Pericardium fibroblast (primary cell): ENCODE measurements at places on chromosomes 11 and 22. TPM values are rescaled to one million over a fixed set of nuclear protein-coding genes. Genes with fewer than 3 reads are reported as not detected.

The FBXO3 gene
- total RNA-seq, result 15.3 and 18.4 TPM in 2 replicates

The GAL3ST1 gene
- 0.12 TPM in 1 of 2 replicates, not detected in the other for total RNA-seq

The HMOX1 gene
- total RNA-seq, result 16.2 and 19.9 TPM in 2 replicates

The ARHGAP20 gene
- 5.1 and 9.4 TPM in 2 replicates for total RNA-seq

The ELMOD1 gene
- 0.47 TPM in 1 of 2 replicates, not detected in the other for total RNA-seq

The ZNF215 gene
- 1.5 and 2.5 TPM in 2 replicates for total RNA-seq

The GSTT2B gene
- total RNA-seq, result 13.5 and 16.9 TPM in 2 replicates

The HBG1 gene
- total RNA-seq, result not detected in 2 replicates

The C11orf42 gene
- total RNA-seq, result not detected in 2 replicates

The HBE1 gene
- total RNA-seq, result not detected in 2 replicates

The SLC25A1 gene
- 153 and 195 TPM in 2 replicates for total RNA-seq

The HIC2 gene
- total RNA-seq, result 4.0 and 4.2 TPM in 2 replicates

The OVCH2 gene
- total RNA-seq, result not detected in 2 replicates

The SYT12 gene
- total RNA-seq, result 1.5 TPM in 1 of 2 replicates, not detected in the other

The OR6Q1 gene
- total RNA-seq, result not detected in 2 replicates

The ZNF202 gene
- 3.1 and 8.3 TPM in 2 replicates for total RNA-seq

The GAS2L1 gene
- total RNA-seq, result 15.7 and 23.7 TPM in 2 replicates

The SCARF2 gene
- 42.2 and 55.3 TPM in 2 replicates for total RNA-seq

The FOSL1 gene
- 4.9 and 8.5 TPM in 2 replicates for total RNA-seq

The MLC1 gene
- 2.5 TPM in 1 of 2 replicates, not detected in the other for total RNA-seq

The KDELR3 gene
- total RNA-seq, result 76.3 and 118 TPM in 2 replicates

The EI24 gene
- total RNA-seq, result 85.5 and 111 TPM in 2 replicates

The TCN2 gene
- 32.9 and 43.2 TPM in 2 replicates for total RNA-seq

The KCTD14 gene
- 0.26 and 2.6 TPM in 2 replicates for total RNA-seq

The DDI1 gene
- not detected in 2 replicates for total RNA-seq

The MB gene
- not detected in 2 replicates for total RNA-seq

The RNASEH2C gene
- total RNA-seq, result 52.8 and 80.4 TPM in 2 replicates

The TRIM51 gene
- total RNA-seq, result not detected in 2 replicates

The CALCA gene
- total RNA-seq, result 0.93 TPM in 1 of 2 replicates, not detected in the other

The CCDC90B gene
- total RNA-seq, result 37.6 and 41.0 TPM in 2 replicates

The ETS1 gene
- total RNA-seq, result 31.5 and 39.2 TPM in 2 replicates

The P4HA3 gene
- total RNA-seq, result 5.8 and 9.0 TPM in 2 replicates

The DRD4 gene
- not detected in 2 replicates for total RNA-seq

The CECR2 gene
- 0.58 and 1.2 TPM in 2 replicates for total RNA-seq

The GTSE1 gene
- total RNA-seq, result 0.60 and 0.82 TPM in 2 replicates

The PANX1 gene
- 22.0 and 28.0 TPM in 2 replicates for total RNA-seq

The HRAS gene
- total RNA-seq, result 48.3 and 53.2 TPM in 2 replicates

The TSPAN32 gene
- 0.82 TPM in 1 of 2 replicates, not detected in the other for total RNA-seq
